ENCODE measurements at places on chromosomes 7 and 10.
A peak's percentile ranks its signal among the peaks of the same experiment; 100 is the strongest.

DNA sequence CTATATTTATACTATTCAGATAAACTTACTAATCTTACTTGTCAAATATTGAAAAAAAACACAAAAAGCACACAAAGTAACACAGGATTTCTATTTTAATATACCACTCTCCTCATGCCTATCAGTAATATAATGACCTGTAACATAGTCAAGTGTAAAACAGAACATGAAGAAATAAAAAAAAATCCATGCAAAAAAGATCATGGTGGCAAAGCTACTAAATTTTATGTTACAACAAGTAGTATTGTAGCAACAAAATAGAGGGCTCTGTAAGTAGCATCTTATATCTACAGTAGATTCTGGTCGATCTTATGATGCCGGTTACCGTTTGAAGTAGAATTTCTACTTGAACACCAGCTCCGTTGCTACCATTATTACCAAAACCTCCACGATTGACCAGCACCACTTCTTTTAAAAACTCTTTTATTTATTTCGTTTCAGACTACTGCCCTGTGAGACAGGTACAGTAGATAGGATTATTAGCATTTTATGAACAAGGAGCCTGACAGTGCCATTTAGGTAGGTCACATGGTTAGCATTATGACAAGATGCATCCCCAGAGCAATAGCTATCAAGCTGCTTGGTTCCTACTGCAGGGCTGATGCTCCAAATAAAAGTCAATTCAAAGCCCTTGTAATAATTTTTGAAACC, 2.1 kb downstream of the CPED1 start:
- no peak for DNase-seq

DNA sequence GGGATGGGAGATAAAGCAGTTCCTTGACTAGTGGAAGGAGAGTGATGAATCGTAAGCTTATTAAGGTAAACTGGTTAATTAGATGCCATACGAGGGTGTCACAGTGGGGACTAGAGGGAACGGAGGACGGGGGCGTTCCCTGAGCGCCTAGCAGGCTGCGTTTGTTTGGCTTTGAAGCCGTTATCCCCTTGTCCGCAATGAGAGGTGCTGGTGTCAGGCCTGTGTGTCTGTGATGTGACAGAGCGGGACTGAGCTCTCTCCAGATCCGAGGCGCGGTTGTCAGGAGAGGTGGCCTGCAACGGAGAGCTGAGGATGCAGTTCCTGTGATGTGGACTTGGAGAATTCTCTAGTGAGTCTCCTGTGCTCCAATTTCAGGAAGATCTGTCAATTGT, 60.0 kb upstream of the PRPS1L1 start:
- DNase-seq: no peak

- no peak for DNase-seq
Measured at GRCh38 chr7:110647266-110647665, 443.7 kb upstream of the LRRN3 start.

GRCh38 chr10:118496525-118496924, 98.9 kb downstream of the PRLHR start:
- DNase-seq: no peak

DNA sequence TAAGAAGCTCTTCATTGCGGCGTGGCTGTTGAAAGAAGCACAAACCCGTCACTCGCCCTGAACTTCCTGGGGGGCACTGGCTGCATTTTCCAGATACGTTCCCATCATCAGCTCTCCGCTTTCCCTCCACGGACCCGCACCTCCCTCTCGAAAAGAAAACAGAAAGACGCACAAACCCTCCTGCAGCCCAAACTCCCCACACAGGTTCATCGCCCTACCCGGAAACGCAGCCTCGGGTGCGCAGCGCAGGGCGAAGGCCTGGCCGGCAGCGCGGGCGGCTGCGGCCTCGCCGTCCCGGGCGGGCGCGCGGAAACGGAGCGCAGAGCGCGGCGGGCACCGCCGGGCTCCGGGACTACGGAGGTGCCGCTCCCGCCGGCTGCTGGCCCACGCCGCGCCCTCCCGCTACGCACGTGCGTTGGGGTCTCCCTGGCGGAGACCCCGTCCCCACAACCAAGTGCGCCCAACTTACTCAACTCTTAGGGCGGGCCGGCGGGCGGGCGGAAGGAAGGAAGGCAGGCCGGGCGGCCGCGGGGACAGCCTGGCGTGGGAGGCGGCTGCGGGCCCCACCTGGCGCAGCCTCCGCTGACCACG, 822 bp downstream of the ZNF800 start:
- DNase-seq: no peak

DNA sequence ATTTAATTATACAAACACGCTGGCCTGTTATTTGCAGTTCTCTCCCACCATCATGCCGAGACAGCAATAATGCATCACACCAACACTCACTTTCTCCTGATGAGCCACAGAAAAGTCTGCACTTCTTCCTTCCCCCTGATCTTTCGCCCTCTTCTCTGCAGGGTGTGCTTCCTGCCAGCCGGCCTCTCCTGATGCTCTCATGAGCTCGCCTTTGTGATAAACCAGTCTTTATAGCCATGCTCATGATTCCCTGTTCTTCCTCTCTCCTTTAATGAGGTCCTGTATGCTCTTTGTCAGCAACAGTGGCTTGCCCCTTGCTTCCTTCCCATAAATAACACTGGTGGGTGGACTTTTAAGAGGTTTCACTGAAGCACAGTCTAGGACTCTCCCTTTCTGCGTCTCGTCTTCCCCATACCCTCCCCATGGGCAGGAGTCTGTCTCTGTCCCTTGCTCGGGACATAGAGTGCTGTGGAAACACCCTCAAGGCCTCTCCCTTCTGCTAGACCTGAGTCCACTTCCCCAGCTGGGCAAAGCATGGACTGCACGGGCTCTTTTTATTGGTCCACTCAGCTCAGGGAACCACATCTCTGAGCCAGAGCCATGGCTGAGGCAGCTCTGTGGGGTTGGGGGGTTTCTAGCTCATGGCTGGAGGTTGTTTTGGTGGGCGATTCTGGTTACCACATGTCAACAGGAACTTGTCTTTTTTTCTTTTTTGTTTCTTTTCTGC, 133.9 kb downstream of the C10orf105 start:
- DNase-seq: no peak

GRCh38 chr10:3848005-3848774, 63.2 kb upstream of the KLF6 start:
- DNase-seq: no peak

DNA sequence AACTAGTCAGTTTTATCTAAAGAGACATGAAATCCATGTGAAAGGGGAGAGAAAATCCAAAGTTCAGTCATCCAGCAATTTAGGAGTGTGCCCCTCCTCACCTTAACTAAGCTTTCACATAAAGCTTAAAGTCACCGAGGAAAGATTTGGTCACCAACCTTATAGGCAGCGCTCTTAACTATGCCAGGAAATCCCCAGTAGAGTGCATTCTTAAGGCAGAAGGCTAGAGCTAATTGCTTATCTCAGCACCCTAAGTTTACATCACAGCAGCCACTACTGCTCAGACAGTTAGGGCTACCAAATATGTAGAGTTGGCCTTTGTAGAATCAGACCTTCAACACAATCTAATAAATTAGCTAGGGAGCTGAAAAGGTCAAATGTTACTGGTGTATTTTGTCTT, 47.9 kb downstream of the MTPN start:
- DNase-seq: no peak

GRCh38 chr10:26799342-26799741, 61.4 kb downstream of the ABI1 start:
- no peak for DNase-seq

GRCh38 chr7:86867163-86867762, 192.2 kb downstream of the ELAPOR2 start:
- no peak for DNase-seq

GRCh38 chr7:25863729-25864110, 288.3 kb upstream of the NFE2L3 start:
- DNase-seq: no peak

DNA sequence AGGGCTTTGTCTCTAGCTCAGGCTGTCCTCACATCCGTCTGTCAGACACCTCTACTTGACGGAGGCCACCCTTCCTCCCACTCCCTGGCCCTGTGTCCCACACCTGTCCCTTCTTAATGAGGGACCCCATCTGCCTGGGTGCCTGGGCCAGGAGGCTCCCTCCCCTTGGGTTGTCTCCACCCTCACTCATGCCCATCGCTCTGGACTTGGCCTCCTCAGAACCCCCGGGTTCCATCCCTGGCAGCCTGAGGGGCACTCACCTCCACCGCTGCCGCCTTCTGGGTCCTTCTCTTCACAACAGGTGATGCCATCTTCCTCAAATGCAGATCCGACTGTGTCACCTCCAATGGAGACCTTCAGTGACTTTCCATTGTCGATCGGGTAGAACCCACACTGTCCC, 20.2 kb upstream of the GJD4 start:
- DNase-seq: no peak

GRCh38 chr10:44830022-44830421, 81.1 kb upstream of the TMEM72 start:
- DNase-seq: no peak

DNA sequence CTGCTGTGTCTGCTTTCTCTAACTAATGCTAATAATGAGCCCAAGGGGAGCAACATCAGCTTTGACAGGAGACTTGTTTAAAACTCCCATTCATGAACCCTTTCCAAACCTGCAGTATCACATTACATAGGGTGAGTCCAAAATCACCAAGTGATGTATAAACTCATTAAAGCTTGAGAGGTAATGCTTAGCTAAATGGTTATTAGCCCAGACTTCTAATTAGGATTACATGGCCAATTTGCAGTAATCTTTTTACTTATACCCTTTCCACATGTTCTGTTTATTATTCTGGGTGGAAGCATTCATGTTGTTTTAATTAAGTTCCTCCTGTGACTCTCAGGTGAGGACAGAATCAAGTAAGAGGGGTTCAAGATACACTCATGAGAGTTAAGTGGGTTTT, 17.5 kb downstream of the ZNF138 start:
- no peak for DNase-seq

DNA sequence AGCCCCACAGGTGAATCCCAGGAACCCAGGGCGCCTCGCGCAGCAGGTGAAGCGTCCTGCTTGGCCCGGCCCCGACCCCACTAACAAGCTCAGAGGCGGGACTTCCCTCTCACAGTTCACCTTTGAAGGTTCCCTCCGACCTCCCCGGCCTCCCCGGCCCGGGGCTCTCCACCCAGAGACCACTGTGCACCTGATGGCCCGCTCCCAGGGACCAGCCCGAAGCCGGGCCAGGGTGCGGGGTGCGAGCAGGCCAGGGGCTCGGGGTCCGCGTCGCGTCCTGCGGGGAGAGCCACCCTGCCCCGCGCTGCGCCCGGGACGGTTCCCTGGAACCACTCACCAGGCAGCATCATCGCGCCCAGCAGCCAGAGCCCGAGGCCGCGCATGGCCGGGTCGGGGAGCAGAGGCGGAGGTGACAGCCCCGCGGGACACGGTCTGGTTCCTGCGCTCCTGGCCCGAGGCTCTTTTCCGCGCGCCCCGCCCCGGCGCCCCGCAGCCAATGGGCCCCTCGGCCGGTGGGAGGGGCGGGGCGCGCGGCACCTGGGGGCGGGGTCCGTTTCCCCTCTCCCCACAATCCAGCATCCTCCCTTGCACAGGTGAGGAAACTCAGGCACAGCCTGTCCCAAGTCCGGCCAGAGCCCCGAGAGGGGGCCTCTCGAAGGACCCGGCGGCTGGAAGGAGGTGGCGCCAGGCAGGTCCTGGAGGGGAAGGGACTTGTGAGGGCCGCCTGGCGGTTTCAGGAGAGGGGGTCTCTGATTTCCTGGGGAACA, at the start of gene ADAM8:
Gene ADAM8 (minus strand): TSS at position 434 of the 767 bp plus-strand sequence. CDS start 51 bp downstream, at position 383.
- no peak for DNase-seq

GRCh38 chr7:130939321-130940095, 205.5 kb upstream of the KLF14 start:
- DNase-seq: no peak

DNA sequence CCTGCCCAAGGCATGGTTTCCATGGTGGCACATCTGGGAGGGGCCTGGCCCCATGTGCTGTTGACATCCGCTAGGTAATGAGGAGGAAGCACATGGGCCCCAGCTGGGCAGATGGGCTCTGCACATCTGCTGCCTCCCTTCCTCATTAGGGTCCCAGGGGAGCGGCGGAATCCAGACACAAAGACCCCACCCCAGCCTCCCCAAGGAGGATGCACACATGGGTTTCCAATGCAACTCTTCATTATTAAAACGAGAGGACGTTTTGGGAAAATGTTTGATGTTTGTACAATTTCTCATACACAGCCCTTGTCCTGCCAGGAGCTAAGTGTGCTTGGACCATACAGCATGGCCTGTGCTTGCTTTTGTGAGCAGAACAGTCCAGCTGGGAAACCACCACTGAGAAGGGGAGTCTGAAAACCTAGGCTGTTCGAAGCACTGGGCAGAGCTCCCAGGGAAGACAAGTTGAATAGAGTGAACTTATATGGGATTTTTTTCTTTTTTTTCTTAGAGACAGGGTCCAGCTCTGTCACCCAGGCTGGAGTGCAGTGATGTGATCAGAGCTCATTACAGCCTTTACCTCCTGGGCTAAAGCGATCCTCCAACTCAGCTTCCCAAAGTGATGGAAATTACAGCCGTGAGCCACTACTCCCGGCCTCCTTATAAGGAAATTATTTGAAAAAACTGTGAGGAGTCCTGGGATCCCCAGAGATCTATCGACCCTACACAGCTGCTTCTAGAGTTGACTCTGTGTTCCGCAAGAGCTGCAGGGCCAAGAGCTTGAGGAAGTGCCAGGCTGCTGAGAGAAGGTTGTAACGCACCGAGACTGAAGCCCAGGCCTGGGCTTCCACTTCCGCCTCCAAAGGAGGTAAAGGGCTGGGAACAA, 23.4 kb downstream of the FAM107B start:
- DNase-seq: peak; percentile 82

- DNase-seq: no peak
Measured at GRCh38 chr7:110358028-110358427, 732.9 kb upstream of the LRRN3 start.

DNA sequence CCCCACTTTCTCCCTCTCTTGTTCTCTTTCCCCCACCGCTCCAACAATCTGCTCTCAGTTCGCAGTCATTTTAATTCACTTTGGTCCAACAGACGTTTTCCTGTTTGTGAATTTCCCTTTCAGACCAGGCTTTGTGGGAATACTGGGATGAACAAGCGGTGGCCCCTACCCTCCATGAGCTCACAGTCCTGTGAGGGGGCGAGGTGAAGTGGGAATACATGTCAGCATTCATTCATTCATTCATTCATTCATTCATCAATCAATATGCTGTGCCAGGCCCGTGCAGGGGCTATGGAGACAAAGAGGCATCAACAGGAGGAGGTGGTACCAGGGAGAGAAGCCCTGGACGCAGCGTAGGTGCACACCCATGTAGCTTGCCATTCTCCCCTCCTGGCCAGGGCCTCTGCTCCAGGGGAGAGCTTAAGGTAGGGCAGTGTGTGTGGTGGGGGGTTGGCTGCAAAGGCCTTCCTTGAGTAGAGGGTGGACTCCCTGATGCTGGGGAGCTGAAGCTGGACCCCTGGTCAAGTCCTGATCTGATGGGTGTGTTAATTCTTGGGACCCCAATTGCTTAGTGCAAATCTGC, 16.1 kb downstream of the PRF1 start:
- no peak for DNase-seq

- DNase-seq: no peak
Measured at GRCh38 chr10:28997734-28998133, 291.1 kb upstream of the LYZL1 start.

GRCh38 chr10:62934258-62934657, 118.1 kb upstream of the EGR2 start:
- peak; percentile 37 for DNase-seq

GRCh38 chr7:96026611-96027010, 254.3 kb downstream of the DYNC1I1 start:
- DNase-seq: no peak

- DNase-seq: no peak
Measured at GRCh38 chr7:140591180-140591902, 49.3 kb downstream of the DENND2A start.

- DNase-seq: no peak
Measured at GRCh38 chr7:148712678-148713329, 14.1 kb downstream of the CUL1 start.
